ENCODE measurements at places on chromosomes 5 and 9.

DNA sequence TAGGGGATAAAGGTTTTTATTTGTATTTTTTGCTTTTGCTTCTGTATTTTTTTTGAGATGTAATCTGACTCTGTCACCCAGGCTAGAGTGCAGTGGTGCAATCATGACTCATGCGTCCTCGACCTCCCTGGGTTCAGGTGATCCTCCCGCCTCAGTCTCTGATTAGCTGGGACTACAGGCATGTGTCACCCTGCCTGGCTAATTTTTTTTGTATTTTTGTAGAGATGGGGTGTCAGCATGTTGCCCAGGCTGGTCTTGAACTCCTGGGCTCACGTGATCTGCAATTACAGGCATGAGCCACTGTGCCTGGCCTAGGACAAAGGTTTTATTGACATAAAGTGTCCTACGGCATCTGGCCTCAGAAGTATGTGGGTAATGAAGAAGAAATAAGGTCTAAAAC is 297.1 kb upstream of the C9orf72 start:
- DNase-seq, result peak; percentile 70

DNA sequence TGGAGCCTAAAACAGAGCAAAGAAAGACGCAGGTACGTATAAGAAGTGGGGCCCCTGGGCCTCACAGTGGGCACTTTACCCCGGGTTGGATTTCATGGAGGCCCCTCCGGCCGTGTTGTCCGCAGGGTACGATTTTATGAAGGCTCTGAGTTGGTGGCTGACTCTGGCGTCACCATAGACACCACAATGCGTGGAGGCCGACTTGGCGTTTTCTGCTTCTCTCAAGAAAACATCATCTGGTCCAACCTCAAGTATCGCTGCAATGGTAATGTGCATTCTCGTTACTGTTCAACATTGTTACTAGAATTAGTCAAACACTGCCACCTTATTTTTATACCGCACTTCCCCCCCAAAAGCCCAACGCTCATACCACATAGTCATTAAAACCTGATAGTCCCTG is 47.1 kb downstream of the THBS4 start:
- DNase-seq, result no peak

GRCh38 chr5:67809589-67809988 is 406.0 kb upstream of the PIK3R1 start:
- DNase-seq, result peak; percentile 21

GRCh38 chr5:87069974-87070608 is 197.6 kb upstream of the RASA1 start:
- DNase-seq, result no peak

- DNase-seq, result no peak
These were observed 11.7 kb upstream of the C9orf72 start for GRCh38 chr9:27584931-27585330.

DNA sequence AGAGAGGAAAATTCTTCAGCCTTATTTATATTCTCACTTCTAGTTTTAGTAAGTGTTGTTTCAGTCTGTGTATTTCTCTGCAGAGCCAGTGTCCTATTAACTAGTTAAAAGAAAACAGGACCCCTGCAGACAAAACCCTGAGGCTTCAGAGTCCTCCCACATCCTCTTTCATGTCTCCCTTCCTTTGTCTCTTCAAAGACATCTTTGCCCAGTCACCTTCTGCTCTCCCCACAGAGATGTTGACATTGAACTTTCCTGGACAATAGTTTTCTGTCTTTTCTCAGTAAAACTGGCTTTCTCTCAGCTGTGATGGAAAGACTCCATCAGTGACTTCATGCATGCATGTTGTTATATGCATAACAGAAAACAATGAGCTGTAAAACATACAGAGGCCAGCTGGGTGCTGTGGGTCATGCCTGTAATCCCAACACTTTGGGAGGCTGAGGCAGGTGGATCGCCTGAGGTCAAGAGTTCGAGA is 20.2 kb downstream of the GRAMD2B start:
- DNase-seq, result no peak

DNA sequence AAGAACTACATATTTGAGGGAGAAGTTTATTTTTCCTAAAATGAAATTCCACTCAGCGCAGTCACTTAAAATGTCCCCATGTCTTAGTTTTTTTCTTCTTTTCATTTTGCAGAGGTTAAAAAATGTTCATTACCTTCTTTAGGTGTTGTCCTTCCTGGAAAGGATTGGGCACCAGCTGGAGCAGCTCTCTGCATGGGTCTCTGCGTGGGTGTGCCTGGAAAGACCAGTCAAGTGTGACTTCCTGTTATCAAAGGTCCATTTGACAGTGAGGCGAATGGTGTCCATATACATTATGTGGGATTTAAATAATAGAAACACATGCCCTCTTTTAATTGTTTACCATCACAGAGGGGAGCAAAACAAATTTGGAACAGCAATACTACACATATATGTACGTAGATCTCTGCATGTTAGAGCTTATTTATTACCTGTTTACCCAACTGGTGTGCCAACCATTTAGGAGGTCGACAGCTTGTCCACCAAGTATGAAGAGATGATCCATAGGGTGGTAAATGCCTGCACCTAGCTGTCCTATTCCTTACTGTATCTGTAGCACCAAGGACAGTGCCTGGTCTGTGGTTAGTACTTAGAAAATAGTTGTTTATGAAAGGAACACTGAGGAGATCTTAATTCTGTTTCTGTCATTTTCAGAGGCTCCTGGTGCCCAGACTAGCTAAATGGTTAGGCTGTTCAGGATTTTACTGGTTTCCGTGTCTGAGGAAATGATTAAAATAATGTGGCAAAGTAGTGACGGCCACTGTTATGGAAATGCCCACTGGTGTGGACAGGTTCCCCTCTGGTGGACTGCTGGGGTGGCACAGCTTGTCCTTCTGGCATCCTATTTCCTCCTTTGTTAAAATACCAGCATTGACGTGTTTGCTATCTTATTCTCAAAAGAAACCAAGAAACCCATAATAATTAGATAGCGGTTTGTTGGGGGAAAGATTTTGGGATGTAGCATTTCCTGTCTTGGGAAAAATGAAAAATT is 200.4 kb downstream of the MAST4 start:
- DNase-seq, result no peak

GRCh38 chr5:171953860-171954701 is 52.4 kb downstream of the FBXW11 start:
- no peak for DNase-seq

GRCh38 chr9:133477992-133478850 is 678 bp downstream of the SLC2A6 start:
- no peak for DNase-seq

- DNase-seq, result no peak
These were observed 6.6 kb downstream of the CDC14B start for GRCh38 chr9:96612966-96613589.

Measured in right lobe of liver (tissue), 6 donors.